ENCODE measurements at places on chromosomes 3 and 15. TPM values are rescaled to one million over a fixed set of nuclear protein-coding genes. Genes with fewer than 3 reads are reported as not detected.

DNA sequence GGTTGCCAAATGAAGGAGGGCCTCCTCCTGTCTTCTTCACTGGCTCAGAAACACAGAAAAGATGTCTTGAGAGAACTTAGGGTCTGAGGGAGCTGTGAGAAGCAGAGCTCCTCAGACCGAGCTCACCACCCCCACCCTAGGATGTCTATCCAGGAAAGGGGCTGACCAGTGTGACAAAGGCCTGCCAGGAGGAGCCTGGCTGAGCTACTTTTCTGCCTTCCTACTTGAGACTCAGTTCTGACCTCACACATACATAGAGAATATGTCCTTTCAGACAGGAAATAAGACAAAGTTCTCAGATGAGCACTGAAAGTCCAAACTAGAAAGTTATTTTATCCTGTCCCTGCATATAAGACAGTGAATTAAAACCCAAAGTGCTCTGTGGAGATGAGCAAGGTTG is 54.5 kb downstream of the KIF9 start:
- H3K4me3 ChIP-seq: no peak overlapping the region
- H3K27me3 ChIP-seq: no peaks in the 10 kb centered on the region
- no peaks in the 10 kb centered on the region for H3K36me3 ChIP-seq
- DNase-seq: no peak
- H3K4me1 ChIP-seq: no peaks in the 10 kb centered on the region
- H3K27ac ChIP-seq: no peak overlapping the region

DNA sequence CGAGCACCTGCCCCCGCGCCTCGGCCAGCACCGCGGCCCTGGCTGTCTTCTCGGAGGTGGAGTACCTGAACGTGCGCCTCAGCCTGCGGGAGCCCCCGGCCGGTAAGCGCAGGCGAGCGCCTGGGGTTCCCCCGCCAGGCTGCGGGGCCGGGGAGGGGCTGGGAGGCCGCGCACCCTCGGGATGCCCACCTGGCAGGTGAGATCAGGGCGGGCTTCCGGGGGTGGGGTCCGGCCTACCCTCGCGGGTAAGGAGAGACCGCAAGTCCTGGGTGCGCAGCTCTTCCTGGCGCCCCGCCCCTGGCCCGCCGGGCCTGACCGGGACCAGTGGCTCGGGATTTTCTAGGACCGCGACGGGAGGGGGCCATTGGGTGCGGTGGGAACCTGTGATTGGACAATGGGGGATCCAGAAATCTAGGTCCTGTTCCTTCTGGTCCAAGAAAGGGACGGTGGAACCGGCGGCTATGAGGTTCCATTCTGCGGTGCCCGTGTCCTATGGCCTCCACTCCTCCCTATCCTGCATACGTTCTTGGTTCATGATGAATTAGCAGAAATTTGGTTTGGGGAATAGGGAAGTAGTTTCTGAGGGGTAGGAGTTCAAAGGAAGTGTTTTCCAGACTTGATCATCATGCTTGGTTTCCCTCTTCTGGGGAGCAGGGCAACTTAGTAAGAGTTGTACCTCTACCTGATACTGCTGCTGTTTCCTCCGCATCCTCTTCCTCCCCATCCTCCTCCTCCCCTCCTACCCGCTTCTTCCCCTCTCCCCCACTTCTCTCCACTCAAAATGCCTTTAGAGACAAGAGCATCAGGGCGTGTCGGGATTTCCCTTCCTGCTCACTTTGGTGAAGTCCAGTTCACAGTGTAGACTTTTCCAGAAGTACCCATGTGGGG is 808 bp downstream of the ARRDC4 start:
- no peaks in the 10 kb centered on the region for H3K36me3 ChIP-seq
- H3K27me3 ChIP-seq: peaks cover 2% of the 10 kb centered on the region
- peak overlapping the region; percentile 92 for H3K4me3 ChIP-seq
- no peaks in the 10 kb centered on the region for H3K4me1 ChIP-seq
- peak; percentile 13 for DNase-seq

DNA sequence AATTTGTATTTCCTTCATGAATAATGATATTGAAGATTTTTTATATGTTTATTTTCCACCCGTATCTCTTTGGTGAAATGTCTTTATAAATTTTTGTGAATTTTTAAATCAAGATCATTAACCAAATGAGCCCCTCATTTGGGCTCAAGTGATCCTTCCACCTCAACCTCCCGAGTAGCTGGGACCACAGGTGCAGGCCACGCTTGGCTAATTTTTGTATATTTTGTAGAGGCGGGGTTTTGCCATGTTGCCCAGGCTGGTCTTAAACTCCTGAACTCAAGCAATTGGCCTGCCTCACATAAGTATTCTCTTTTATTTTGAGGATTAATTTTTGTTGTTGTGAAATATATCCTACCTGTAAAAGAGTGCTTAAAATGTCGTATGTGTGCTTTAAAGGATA is 4.9 kb downstream of the BBS4 start:
- H3K27ac ChIP-seq: no peak overlapping the region
- no peaks in the 10 kb centered on the region for H3K27me3 ChIP-seq
- no peaks in the 10 kb centered on the region for H3K36me3 ChIP-seq

DNA sequence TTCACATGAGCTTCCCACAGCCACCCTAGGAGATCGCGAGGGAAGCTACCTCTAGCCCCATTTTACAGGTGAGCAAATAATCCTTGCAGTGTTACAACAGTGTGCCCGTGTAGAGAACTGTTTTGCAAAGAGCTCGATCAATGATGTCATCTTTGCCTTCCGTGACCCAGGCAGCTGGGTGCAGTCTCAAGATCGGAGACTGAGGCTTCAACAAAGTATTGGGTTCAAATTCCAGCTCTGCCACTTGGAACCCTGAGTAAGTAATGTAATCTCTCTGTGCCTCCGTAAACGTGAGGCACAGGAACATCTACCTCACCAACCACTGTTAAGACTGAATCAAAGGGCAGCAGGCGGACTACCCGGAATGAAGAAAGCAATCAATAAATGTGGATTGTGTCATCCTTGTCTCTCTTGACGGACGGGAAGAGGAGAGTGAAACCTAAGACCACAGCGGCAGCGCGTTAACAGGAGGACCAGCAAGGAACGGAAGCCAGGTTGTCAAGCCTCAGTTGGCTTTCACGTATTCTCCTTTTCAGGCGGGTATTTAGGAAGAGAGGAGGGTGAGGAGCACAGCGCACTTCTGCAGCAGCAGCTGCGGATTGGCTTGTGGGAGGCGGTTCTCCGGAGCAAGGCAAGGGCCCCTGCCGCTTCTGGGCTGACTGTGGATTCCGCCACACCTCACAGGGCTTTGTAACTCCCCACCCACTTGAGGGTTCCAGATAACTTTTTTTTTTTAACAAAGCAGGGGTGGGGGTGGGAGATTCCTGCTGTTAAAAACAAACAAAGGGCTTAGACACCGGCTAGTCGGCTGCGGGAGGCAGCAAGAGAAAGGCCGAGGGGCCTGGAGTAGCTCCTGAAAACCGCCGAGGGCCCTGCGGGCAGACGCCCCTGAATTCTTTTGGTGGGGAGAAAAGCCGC is 1.5 kb upstream of the SMAD3 start:
- H3K27me3 ChIP-seq: peaks cover 47% of the 10 kb centered on the region
- no peaks in the 10 kb centered on the region for H3K36me3 ChIP-seq
- H3K4me1 ChIP-seq: peaks cover 15% of the 10 kb centered on the region
- H3K4me3 ChIP-seq: peak overlapping the region; percentile 79
- H3K27ac ChIP-seq: no peak overlapping the region

DNA sequence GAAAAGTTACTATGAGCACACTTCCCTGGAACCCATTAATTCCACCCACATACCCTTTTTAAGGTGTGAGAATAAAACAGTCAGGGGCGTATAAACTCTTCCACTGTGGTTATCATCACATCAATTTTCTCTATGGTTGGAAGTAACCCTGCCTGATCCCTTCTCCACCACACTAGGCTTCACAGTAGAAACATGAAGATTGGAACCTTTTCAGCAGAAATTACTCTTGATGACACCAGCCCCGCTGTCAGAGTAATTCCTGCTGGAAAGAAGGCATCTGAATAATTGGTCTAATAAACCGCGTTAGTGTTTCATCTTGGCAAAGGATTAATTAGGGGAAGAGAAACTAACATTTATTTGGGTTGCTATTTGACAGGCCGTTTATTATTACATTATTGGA is 278.4 kb downstream of the MFSD1 start:
- no peaks in the 10 kb centered on the region for H3K27me3 ChIP-seq
- H3K4me3 ChIP-seq: no peak overlapping the region
- no peak for DNase-seq
- no peaks in the 10 kb centered on the region for H3K4me1 ChIP-seq
- H3K27ac ChIP-seq: no peak overlapping the region

SMAD6 gene
- 7.0 TPM for total RNA-seq

PRSS50 gene
- 0.47 TPM for total RNA-seq

LRTM1 gene
- total RNA-seq: not detected

TP63 gene
- not detected for total RNA-seq

NSMCE3 gene
- total RNA-seq: 6.8 TPM
